ENCODE measurements at places on chromosomes 7 and 10.

DNA sequence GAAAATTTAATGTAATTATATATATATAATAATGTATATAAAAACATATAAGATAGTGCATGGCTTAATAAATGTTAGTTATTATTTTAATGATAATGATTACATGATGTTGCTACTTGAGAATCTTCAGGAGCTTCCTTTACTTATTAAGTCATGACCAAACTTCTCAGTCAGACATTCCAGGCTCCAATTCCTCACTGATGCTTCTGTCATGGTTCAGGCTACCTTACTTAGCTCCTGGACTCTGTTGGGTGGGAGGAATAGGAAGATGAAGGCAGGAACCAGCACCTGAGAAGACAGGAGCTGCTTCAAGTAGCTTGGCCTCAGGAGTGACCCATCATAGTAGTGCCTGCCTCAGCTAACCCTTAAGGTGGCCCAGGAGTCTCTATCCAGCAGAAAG is 55.0 kb upstream of the EEPD1 start:
- DNase-seq: no peak

DNA sequence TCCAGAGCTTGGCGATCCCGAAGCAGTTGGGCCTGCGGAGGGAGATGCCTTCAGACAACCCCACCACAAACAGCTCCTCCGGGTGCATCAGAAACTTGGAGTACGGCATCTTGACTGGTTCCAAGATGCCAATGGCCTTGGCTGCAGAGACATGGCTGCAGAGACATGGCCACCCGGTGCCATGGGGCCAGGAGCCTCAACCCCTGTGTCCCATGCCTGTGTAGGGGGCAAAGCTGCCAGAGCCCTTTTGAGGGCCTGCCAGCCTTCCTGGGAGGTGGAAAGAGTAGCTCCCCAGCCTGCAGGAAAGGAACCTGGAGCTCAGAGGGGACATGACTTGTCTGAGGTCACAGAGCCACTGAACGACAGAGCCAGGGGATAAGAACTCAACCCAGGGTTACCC is 83.5 kb downstream of the RABGEF1 start:
- DNase-seq: no peak

- no peak for DNase-seq
These were observed 305.0 kb downstream of the TYW1 start for GRCh38 chr7:67301667-67302066.

- DNase-seq: no peak
These were observed 15.7 kb downstream of the FXYD4 start for GRCh38 chr10:43386981-43387677.

DNA sequence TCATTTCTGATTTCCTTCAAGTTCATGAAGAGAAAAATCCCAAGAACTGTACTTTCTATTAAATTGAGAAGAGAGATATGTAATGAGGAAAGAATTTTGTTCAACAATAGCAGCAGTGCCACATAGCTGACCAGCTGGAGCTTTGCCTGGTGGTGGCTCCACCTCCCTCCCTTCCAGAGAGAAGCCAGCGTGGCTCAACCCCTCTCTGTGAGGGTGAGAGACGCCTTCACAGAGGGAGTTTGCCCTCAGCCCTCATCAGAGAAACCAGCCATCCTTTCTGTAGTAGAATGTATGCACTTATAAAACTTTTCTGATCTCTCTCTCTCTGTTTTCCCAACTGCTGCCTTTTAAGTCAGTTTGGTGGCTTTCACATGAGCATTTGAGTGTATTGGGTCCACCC is 20.5 kb upstream of the COL1A2 start:
- no peak for DNase-seq

DNA sequence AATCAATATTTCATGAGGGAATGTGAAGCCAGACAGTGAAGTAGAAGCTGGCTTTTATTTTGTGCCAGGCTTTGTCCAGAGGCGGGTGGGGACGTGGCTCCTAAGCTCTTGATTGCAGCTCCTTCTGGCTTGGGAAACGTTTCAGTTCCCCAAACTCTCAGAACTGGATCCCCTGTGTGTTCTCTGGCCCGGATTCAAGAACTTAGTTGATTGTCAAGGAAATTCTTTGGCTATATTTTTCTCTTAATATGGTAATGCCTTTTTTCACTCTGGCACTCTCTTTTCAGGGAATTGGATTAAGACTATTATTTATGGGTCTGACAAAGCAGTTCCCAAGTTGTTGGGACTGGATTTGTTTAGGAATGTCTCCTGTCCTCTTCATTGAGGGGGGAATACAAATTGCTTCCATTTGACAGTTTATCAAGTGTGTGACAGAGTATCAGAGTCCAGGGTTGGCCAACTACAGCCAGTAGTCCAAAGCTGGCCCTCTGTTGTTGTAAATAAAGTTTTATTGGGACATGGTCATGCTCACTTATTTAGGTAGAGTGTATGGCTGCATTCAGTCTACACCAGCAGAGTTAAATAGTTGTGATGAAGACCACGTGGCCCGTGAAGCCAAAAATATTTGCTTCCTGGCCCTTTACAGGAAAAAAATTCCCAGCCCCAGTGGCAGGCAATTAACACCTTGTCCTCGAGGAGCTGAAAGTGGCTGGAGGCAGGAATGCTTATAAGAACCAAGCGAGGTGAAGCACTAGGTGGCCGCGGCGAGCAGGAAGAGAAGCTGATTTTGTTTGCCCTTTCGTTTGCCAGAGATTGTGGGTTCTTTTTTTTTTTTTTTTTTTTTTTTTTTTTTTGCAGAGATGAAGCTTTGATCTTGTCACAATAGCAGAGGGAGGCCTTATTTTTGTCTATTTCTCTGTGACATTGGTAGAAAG is 34.3 kb downstream of the HTRA1 start:
- DNase-seq: no peak

DNA sequence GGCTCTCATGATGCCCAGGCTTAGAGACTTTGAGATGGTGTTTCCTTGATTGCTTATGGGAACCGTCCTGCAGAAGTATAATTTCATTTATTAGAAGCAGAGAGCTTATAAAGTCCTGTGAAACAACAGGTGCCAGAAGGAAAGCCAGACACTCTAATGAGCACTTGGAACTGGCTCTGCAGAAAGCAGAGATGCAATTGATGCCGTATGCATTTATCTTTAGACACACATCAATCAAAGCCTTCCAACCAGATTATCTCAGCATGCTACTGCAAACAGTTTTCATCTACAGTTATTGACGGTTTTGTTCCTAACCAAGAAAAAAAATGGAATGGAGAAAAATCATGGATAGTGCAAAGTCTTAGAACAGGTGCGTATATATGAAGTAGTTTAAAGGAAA is 371.7 kb upstream of the PRKCQ start:
- DNase-seq: no peak

DNA sequence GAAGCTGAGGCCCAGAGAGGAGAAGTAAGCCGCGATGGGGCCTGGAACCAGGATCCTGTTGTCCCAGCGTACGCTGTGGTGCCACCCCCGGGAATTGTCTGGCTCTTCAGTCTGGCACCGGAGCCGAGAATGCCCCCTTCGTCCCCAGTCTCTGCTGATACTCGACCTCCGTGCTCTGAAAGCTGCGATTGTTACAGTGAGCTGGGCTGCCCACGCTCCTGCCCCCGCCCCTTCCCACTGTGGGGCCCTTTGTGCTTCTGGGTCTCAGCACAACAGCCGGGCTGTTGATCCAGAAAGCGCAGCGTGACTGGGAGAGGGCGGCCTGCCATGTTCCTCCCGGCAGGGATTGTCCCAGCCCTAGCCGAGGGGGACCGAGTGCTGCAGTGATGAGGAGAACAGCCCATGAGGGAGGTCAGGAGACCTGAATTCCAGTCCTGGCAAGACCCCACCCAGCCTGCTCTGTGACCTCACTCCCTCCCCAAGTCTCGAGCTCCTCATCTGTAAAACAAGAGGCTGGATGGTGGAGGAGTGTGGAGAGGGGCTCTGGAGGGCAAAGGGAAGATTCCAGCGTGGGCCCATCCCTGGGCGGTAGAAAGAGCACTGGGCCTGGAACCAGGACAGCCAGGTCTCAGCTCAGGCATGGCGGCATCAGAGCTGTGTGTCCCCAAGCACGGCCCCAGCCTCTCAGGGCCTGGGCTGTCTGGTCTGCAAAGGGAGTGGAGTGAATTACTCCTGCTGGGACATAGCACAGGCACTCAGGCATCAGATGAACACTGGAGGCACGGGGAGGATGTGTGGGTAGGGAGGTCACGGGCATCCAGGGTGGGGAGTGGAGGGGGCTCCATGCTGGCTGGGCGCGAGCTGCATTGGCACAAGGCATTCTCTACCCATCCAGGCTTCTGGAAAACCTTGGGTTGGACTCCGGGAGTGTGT is 43.6 kb downstream of the TSPAN15 start:
- DNase-seq: peak; percentile 45

DNA sequence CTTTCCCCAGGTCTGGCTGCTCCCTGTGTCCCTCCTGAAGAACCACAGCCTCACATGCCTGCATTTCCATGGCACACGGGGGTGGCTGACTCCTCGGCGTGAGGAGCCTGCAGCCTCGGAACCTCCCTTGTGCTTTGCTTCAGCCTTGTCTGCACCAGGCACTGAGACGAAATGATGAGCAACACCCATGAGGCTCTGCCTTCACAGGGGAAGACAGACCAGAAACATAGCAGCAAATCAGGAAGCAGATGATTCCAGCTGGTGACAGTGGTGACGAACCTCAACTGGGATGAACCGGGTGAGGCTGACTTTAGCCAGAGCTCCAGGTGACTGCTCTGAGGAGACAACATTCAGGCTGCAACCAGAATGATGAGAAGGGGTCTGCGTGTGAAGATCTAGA is 84.5 kb upstream of the SMNDC1 start:
- no peak for DNase-seq

DNA sequence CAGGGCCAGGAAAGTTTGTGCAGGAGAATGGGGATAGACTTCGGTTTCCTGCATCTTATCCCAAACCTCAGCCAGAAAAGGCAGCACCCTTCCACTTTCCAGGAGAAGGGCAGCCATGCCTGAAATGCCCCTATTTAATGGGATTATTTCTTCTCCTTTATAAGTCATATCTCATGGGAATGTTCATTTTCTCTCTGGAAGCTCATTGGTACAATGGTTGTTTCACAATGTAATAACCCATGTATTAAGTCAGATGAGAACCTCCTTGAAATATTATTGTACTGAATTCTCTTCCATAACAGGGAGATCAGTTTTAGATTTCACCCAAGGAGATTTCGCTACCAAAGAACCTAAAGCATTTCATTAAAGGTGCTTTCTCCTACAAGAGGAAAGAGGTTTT is 457.5 kb downstream of the KCNMA1 start:
- no peak for DNase-seq

- no peak for DNase-seq
These were observed 80.3 kb upstream of the CDCA7L start for GRCh38 chr7:22025983-22026382.

DNA sequence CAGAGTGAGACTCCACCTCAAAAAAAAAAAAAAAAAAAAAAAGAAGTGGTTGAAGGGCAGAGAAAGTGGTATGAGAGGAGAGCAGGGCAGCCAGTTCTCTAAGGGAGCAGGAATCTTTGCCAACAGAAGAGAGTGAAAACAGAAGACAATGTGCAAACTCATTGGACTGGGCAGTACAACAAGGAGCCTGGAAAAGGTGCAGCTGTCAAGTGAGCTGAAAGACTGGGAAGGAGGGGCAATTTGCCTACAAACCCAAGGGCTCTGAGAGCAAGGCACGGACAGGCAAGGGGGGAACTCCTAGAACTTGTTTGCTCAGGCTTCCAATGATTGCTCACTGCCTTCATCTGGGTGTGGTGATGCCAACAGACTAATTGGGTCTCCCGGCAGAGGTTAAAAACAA is 9.5 kb downstream of the ACTR1A start:
- DNase-seq: peak; percentile 62

DNA sequence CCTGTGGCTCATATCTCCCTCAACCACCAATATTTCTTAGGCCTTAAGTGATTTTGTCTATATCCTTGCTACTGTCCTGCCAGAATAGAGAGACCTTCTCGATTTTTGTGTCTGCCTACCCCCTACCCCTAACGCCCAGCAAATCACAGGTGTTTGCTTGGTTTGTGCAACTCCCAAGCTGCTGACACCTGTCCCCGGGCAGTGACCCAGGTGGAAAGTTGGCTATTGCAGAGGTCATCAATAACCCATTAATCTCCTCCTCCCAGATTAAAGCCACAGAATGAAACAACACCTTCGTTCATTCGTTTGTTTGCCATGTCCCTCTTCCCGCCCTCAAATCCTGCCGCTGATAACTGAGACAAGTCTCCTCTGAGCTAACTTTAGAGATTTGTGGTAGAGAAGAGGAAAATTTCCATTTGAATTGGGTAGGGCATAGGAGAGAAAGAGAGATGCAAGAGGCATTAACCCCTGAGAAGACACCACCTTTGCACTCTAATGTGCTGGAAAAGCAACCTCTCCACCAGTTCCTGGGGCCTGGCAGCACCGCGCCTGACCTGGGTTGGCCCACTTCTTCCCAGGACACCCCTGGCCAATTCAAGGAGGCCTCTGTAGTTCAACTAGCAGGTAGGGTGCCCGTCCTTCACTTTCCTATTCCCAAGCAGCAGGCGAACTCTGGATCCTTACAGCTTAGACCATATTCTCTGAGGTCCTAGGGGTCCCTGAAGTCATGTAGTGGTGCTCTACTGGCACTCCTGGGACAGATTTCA is 3.0 kb downstream of the NEUROG3 start:
- DNase-seq: no peak

DNA sequence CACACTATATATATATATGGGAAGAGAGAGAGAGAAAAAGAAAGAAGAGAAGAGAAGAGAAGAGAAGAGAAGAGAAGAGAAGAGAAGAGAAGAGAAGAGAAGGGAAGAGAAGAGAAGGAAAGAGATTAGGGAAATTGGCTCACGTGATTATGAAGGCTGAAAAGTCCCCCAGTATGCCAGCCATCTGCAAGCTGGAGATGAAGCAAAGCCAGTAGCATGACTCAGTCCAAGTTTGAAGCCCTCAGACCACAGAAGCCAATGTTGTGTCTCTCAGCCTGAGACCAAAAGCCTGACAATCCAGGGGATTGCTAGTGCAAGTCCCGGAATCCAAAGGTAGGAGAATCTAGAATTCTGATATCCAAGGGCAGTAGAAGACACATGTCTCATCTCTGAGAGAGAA is 206.3 kb upstream of the PRSS1 start:
- DNase-seq: no peak

GRCh38 chr7:77788327-77788902 is 9.8 kb downstream of the TMEM60 start:
- no peak for DNase-seq

- DNase-seq: no peak
These were observed 185.2 kb upstream of the VIPR2 start for GRCh38 chr7:159329818-159330378.

GRCh38 chr7:33156441-33156840 is 27.1 kb downstream of the BBS9 start:
- no peak for DNase-seq

Measured in cerebellar cortex (tissue), 1 donor.